ENCODE measurements at places on chromosomes 2 and 18. TPM values are rescaled to one million over a fixed set of nuclear protein-coding genes. Genes with fewer than 3 reads are reported as not detected.

Gene FOXI3
- polyA plus RNA-seq, result 0.17 TPM

Gene FEV
- polyA plus RNA-seq, result not detected

Gene ASB18
- 0.36 TPM for polyA plus RNA-seq

Gene DNAJC5G
- 0.43 TPM for polyA plus RNA-seq

Gene SERPINB12
- polyA plus RNA-seq, result not detected

Gene IL1A
- 0.08 TPM for polyA plus RNA-seq
